ENCODE measurements at places on chromosomes 1 and 21. TPM values are rescaled to one million over a fixed set of nuclear protein-coding genes. Genes with fewer than 3 reads are reported as not detected.

The TNFRSF8 gene
- total RNA-seq = under 0.01 TPM

The OR2AK2 gene
- total RNA-seq = not detected

The RGS1 gene
- total RNA-seq = not detected

The S100A7 gene
- not detected for total RNA-seq

The XCL2 gene
- not detected for total RNA-seq

The ETV3L gene
- total RNA-seq = not detected

The MEX3A gene
- 5.8 TPM for total RNA-seq

The RASAL2 gene
- 14.3 TPM for total RNA-seq

The RNF2 gene
- total RNA-seq = 26.3 TPM

All from epithelial cell of umbilical artery (primary cell).